ENCODE measurements at places on chromosomes 6 and 20.

DNA sequence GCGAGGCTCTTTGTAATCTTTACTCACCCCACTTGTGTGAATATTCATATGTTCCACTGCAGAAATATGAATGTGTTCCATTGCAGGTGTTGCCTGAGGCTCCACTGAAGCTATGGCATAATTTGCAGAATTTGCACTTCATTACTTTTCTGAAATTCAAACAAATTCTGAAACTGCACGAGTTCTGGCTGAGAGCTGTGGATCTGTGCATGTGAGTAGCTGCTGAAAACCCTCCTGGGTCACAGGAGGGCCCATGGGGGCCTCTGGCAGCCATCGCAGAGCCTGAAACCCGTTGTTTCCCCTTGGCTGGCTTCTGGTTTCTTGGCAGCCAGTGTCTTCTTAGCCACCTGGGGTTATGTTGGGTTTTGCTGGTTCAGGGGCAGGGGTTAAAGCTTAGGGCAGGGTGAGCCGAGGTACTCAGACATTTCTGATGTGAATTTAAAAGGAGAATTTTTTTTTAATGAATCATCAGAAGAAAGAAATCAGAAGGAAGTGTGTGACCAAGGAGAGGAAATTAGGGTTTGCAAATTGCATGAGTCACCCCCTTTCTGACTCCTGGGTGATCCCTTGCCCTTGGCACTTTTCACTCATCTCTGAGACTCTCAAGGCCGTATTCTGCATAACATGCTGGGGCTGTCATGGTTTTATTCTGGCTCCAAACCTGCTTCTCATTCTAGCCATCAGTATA is 40.6 kb downstream of the TOX2 start:
- DNase-seq, result no peak

DNA sequence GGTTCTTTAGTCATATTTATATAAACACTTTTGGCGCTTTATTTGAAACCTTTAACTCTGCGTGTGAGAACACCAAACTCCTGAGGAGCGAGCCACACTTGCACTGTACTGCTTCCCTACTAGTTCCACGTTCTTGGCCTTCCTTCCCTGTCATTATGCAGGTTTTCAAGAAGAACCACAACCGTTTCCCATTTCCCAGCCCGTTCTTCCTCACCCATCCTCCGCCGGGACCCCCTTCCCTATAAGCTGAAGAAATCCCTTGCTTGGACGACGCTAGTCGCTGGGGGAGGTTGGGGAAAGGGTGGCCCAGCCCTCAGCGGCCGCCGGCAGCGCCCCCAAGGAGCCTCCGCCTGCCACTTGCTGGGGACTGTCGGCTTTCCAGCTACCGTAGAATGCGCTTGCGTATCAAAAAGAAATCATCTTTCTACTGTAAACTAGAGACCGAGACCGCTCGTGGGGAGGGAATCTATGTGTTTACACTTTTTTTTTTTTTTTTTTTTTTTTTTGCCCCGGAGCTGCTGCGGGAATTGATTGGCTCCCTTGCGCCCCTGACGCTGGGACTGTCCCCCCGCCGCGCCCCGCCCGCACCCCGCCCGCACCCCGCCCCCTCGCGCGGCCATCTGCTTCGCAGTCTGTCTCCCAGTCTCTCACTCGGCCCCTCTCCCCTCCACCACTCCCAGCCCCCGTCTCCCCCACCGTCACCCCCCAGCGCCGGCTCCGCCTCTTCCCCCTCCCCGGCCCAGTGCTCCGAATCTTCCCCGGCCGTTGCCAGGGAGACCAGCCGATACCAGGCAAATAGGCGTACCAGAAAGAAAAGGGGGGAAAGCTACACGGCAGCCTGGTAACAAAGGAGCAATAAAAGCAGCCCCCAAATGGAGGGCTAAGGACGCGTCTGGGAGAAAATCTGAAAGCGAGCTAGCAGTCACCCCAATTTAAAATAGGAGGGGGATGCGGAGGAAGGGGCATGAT is 2.3 kb upstream of the MARCKS start:
- DNase-seq, result no peak

GRCh38 chr20:875115-875514 is 41.0 kb downstream of the ANGPT4 start:
- DNase-seq, result no peak

- DNase-seq, result no peak
These were observed 103.4 kb upstream of the AHI1 start for GRCh38 chr6:135600931-135601330.

DNA sequence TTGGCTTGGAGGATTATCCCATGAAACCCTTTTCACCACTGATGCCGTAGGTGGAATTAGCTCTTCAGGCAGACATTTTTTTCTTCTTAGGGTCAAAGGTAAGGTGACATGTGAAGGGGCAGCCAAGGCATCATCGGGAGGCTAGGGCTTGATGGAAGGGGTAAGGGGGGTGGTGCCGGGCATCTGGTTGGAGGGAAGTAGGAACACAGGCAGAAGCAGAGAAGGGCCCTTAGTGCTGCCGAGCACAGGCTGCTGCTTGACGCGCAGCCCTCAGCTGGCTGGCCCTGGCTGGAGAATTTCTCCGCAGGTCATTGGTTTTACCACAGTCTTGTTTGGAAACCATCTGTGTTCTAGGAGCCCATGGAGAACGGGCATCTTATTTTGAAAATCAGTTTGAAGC is 54.7 kb downstream of the TRAF3IP2 start:
- no peak for DNase-seq

- DNase-seq, result no peak
These were observed 53.9 kb downstream of the DHX35 start for GRCh38 chr20:39016041-39016440.

- peak; percentile 20 for DNase-seq
These were observed 7.6 kb upstream of the TMEM14A start for GRCh38 chr6:52663120-52663935.

- DNase-seq, result no peak
These were observed 140.8 kb upstream of the RIMS1 start for GRCh38 chr6:71745525-71745924.
